ENCODE measurements at places on chromosomes 4 and X.

- no peak for DNase-seq
Observed at GRCh38 chrX:146056511-146057081, 239.0 kb downstream of the SLITRK2 start.

- no peak for DNase-seq
Observed at GRCh38 chr4:145939856-145940255, 1.2 kb upstream of the ZNF827 start.

DNA sequence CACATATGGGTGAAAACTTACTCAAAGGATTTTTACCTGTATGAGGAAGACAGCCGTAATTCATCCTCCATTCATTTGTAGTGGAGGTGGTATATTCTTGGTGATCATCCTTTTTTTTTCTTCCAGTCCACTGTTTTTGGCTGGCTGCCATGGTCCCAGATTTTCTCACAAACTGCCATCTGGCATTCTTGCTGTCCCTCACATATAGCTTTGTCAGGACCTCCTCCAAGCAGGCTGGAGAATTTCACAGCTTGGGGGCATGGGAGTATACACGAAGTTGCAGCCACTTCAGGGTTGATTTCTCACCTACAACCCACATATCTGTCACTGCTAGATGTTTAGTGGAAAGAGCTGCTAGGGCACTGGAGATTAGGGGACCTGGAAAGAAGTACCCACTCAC lies 401.0 kb downstream of the IL1RAPL1 start:
- DNase-seq: no peak

- DNase-seq: no peak
Observed at GRCh38 chrX:39427492-39427891, 626.2 kb downstream of the MID1IP1 start.

DNA sequence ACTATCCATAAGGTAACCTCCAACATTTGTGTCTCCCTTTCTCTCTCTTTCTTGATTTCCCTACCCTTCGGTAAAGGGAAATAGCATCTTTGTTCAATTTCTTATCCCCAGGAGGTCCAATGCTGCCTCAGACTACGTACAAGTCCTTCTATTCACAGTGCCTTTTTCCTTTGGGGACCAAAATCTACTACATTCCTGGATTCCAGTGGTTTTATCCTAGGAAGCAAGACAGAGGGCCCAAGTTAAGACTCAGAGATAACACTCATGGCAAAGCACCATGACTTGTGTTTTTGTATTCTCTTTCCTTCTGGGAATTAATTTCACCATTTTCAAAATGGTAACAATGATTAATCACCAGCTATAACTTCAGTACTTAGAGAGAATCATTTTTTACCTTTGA lies 10.6 kb downstream of the G3BP2 start:
- no peak for DNase-seq

DNA sequence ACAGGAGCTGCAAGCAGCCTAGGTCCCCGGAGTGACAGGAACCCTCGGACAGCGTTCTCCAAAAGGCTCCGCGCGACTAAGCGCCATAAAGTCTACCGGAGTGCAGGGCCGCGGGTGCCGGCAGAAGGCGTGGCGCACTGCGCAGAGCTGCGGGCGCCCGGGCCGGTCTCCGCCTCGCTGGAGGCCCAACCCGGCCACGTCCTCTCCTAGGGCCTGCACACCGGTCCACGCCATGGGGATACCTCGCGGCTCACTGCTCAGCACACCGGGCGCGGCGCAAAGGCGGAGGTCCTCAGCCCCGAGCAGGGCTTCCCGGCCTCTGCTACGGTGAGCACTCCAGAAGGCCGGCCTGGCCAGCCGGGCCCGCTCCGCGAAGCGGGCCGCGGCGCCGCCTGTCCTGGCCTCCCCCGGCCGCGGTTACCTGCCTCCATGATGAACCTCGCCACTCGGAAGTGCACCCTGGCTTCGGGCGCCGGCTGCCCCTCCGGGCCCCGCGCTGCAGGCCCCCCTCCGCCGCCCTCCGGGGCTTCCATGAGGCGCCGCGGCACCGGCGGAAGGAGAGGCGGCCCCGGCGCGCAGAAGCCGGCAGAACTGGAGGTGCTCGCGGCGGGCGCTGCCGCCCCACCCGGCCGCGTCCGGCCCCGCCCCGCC lies at the start of gene CCNQ:
CCNQ (minus strand) TSS at position 599 of the 651 bp plus-strand sequence; CDS start at position 533, 66 bp downstream.
- no peak for DNase-seq

DNA sequence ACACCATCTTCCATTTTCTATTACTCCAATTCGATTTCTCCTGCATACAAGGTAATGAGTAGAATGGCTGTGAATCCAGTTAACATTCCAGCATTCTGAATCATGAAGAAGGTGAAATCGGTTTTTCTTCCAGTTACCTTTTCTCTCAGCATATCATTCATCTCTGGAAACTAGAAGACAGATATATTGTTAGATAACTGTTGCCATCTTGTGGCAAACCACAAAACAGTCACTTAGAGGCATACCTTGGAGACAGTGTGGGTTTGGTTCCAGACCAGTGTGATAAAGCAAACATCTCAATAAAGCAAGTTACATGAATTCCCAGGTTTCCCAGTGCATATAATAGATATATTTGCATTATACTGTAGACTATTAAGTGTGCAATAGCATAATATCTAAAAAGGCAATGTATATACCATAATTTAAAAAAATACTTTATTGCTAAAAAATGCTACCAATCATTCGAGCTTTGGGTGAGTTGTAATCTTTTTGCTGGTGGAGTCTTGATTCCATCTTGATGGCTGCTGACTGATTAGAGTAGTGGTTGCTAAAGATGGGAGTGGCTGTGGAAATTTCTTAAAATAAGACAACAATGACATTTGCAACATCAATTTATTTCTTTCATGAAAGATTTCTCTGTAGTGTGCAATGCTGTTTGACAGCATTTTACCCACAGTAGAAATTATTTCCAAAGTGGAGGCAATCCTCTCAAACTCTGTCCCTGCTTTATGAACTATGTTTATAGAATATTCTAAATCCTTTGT lies 82.1 kb downstream of the SLC39A8 start:
- DNase-seq: no peak

- DNase-seq: no peak
Observed at GRCh38 chr4:15753786-15754185, 24.3 kb upstream of the CD38 start.

GRCh38 chrX:104929324-104929723 lies 291.2 kb downstream of the TEX13A start:
- DNase-seq: no peak

- no peak for DNase-seq
Observed at GRCh38 chr4:114890773-114891172, 222.6 kb downstream of the NDST4 start.

- no peak for DNase-seq
Observed at GRCh38 chr4:136725286-136726081, 806.8 kb downstream of the PCDH18 start.

All from activated naive CD4-positive, alpha-beta T cell (primary cell).